Left forelimb (tissue), 1 donor: ENCODE measurements at places on chromosomes 2 and 18.
A peak's percentile ranks its signal among the peaks of the same experiment; 100 is the strongest.

- DNase-seq: no peak
Measured at GRCh38 chr2:145060876-145061275, 541.0 kb upstream of the ZEB2 start.

- DNase-seq: no peak
Measured at GRCh38 chr2:170247882-170248393, 70.0 kb downstream of the MYO3B start.

GRCh38 chr2:238973038-238973739 is 125.3 kb downstream of the TWIST2 start:
- no peak for DNase-seq

DNA sequence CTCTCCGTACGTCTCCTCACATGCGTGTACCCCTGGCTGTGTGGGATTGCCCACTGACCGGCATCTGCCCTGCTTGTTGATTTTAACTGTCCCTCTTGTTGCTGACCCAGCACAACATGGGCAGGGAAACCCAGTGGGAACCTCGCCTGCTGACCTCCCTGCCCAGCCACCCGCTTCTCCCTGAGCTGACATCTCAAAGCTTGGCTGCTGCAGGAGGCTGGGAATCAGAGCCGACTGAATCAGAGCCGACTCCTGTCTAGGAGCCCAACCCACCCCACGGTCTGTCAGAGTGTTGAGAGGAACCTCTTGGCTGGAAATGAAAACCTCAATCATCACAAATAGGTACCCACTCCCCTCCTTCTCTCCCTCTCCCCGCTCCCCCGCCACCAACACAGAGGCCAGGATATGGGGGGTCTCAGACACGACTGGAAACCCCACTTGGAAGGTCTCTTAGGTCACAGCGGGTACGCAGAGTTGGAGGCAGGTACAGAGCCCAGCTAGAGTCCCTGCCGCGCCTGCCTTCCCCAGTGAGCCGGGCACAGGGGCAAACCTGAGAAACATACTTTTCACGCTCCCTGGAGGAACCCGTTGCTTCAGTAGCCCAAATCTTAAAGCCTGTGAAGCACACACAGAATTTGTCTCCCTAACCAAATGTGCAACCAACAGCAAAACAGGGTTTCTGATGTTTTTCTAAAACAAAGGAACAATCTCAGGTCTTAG is 784 bp downstream of the EDAR start:
- DNase-seq: no peak

DNA sequence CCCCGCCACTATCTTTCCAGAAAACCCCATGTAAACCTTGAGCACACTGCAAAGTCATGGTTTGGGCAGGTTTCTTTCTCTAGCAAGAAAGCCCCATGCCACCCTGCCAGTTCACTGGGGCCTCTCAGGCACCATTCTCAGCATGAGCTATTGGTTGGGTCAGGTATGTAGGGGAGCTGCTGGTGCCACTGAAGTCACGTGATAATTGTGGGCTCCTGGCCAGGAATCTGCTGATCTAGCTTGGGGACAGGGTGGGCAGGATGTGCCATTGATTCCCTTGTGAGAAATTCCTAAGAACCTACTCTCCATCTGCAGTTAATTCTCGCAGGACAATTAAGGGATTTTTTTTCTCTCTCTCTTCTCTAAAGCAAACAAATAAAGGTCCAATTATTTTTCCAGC is 26.5 kb upstream of the HNMT start:
- no peak for DNase-seq

DNA sequence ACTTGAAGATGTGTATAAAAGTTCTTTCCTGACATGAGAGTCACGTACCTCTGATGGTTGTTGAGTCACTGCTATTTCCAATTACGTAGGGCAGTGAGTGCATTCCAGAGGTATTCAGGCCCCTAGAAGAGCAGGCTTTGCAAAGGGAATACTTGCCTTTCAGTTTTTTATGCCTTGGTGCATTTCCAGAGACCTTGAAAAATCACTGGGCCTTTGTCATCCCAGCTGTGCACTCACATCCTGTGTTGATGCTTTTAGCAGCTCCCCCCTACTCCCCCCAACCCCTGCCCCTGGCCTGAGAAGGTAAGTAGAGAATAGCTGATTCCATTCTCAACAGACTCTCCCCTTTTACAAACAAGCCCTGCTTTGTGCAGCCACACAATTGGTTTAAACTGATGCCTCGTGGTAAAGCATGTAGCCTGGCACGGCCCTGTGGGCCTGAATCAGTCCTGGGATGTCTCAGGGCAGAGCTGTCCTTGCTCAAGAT is 174.2 kb downstream of the PRPF40A start:
- DNase-seq: no peak

GRCh38 chr2:186303091-186303490 is 183.0 kb upstream of the ZC3H15 start:
- DNase-seq: no peak

- no peak for DNase-seq
Measured at GRCh38 chr2:145584353-145584752, 1064.4 kb upstream of the ZEB2 start.

GRCh38 chr2:184119989-184120800 is 478.1 kb upstream of the ZNF804A start:
- no peak for DNase-seq

DNA sequence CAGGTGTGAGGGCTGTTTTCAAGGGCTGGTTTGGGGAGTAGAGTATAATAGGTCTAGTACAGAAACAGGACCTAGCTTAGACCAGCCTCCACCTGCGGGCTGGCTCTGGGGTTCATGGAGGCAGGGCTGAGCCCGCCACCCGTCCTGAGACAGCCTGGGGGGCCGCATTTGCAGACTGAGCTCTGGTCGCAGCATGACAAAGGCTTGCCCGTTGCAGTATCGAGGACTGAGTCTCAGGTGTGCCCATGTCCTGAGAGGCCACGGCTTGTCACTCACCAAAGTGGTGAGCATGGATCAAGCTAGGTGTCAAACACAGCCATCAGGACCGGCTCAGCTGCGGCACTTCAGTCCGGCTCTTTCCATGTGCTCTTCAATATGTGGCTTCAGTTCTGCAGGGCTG is 144.7 kb downstream of the KLHL29 start:
- no peak for DNase-seq

DNA sequence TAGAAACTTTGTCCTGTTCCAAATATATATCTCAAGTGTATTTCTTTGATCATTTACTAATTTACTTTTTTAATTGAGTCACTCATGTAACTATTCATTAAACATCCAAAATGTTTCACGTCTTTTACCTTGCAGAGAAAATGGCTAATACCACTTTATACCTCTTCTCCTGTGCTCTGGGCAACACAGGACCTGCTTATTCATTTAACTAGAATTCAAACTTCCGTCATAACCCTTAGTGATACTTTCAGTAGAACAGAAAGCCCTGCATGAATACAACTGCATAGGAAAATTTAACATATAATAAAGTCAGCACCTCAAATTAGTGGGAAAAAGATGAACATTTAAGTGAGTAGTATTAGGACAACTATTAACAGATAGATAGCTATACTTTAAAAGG is 205.2 kb downstream of the MREG start:
- DNase-seq: no peak

- DNase-seq: no peak
Measured at GRCh38 chr2:135818937-135819610, 17.9 kb downstream of the LCT start.

DNA sequence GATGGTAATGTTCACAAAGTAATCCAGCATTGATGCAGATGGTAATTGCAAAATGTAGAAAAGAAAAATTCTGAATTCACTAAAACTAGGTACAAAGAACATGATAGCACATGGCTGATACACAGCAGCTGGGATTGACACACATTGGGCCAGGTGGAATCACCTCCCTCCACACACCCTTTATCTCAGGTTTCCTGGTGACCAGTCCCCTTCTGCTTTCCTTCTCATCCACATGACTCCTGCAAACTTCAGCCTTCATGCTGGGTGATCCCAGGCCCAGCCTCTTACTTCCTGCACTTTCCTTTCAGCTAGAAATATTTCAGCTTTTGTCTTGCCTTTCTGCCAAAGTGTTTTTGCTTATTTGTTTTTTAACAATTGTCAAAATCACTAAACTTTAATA is 246.9 kb downstream of the LNPK start:
- DNase-seq: no peak

GRCh38 chr2:180927030-180927686 is 53.2 kb upstream of the UBE2E3 start:
- DNase-seq: no peak

DNA sequence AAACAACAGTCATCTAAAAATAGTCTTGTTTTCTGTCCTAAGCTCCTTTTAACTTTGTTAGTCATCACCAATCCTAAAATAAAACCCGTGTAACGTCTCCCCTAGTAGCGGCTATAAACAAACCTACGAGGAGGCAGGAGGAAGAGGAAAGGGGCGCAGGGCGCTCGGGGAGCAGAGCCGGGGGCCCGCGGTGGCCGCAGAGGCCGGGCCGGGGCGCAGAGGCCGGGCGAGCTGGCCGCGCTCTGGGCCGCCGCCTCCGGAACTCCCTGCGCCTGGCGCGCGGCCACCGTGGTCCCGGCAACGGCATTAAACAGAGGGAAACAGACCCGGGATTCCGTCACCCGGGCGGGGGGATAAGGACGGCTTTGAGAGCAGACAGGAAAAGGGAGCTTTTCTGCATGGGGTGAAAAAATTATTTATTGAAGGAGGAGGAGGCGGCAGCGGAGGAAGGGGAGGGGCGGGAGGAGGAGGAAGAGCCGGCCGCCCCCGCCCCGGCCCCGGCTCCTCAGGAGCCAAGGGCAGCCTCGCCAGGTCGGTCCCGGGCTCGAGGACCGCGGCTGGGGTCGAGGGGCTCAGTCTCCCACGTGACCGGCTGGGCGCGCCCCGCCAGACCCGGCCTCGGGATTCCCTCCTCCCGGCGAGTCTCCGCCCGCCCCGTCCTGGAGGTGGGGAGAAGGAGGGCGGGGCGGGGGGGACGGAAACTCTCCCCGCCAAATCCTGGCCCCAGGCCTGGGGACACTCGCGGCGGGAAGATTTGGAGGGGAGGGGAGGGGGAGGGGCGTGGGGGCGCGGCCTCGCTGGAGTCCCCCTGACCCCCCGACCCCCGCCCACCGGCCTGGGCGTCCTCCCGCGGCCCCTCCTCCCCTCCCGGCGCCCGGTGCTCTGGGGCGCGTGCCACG is 1.8 kb upstream of the NFATC1 start:
- DNase-seq: peak; percentile 96

GRCh38 chr2:165874445-165875039 is 79.0 kb downstream of the TTC21B start:
- no peak for DNase-seq

GRCh38 chr18:12744103-12744502 is 41.3 kb downstream of the PSMG2 start:
- DNase-seq: no peak

DNA sequence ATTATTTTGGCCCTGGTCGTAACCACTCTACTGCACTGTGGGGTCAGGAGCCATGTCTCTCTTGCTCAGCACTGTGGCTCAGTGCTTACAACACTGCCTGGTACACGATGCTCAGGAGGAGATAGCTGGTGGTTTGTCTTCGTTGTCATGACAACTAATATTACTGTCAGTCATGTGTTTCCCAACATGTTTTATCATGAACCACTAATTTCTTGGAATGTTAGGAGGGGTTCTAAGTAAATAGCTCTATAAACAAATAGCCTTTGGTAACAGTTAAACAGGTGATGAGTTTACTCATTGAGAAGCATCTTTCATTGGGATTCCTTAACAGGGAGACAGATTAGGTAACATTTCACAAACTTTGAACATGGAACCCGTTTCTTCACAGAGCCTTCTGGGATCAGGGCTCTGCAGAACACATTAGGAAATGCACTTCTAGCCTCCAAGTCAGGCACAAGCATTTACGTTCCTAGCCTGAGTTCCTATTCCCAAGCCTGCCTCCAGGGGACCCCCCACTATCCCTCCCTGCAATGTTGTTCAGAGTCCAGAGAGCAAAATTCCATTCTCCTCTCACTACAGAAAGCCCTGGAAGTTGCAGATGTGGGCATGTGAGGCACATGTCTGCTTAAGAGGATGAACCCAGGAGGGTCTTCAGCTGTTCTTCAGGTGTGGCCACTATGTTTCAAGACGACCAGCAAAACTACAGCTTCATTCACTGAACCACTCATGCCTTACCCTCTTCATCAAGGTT is 6.4 kb upstream of the RBM44 start:
- no peak for DNase-seq

DNA sequence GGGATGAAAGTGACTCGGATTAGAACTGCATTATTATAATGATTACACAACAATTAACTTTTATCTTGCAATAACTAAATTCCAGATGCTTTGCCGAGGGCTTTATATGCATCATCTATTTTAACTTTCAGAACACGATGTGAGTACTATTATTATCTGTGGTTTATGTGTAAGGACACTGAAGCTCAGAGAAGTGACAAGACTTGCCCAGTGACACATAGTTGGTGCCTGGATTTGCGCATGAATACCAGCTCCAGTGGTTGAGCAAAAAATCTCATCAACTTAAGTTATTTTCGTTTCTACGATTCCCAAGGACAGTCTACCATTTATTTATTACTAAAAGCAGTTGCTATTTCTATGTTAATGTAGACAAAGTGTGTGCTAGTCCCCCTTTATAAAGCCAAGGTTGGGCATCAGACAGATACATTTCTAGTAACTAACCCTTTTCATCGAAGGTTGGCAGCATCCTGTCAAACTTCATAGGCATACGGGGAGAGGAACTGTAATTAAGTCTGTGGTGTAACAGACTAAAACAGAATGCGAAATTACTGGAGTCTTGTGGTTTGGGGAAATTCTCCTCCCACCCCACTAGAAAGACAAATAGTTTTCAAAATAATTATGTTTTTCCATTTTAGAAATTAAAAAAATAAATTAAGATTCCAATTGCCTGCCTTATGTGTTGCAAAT is 73.2 kb upstream of the BOD1L2 start:
- DNase-seq: no peak

DNA sequence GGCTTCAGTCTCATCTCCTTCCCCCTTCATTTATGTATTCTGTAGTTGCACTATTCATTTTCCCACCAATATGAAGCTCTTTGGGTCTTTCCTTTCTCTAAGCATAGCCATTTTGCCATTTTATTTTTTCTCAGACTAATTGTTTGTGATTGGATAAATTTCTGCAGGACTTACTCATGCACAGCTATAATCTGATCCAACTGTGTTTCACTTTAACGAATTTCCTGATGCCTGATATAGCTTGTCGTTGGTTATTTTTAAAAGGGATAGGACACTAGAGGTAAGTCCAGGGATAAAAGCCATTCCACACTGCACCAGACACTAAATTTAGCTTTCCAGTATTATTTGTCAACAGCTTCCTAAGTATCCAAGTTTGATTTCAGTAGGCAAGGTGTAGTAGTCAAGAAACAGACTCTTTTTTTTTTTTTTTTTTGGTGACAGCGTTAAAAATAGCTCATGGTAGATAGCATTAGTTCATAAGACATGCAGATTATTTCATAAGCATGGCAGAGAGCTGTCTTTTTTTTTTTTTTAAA is 17.4 kb downstream of the ASB18 start:
- DNase-seq: no peak

DNA sequence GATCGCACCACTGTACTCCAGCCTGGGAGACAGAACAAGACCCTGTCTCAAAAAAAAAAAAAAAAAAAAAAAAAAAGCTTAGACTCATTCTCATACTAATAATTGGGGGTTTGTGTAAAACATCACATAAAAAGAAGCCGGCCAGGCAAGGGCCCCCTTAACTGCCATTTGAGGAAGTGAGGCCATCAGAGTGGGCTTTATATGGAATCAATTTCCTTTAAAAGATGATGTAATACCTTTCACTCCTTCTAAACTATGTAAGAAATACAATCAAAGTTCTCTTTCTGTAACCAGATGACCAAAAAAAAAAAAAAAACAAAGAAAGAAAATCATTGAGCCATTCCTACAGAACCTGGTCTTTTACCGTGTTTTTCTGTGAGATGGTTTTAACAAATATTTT is 13.1 kb upstream of the GPR55 start:
- no peak for DNase-seq
